ENCODE measurements at places on chromosomes 1 and 21.

GRCh38 chr1:30853350-30853749 lies 55.2 kb downstream of the SDC3 start:
- DNase-seq = no peak

DNA sequence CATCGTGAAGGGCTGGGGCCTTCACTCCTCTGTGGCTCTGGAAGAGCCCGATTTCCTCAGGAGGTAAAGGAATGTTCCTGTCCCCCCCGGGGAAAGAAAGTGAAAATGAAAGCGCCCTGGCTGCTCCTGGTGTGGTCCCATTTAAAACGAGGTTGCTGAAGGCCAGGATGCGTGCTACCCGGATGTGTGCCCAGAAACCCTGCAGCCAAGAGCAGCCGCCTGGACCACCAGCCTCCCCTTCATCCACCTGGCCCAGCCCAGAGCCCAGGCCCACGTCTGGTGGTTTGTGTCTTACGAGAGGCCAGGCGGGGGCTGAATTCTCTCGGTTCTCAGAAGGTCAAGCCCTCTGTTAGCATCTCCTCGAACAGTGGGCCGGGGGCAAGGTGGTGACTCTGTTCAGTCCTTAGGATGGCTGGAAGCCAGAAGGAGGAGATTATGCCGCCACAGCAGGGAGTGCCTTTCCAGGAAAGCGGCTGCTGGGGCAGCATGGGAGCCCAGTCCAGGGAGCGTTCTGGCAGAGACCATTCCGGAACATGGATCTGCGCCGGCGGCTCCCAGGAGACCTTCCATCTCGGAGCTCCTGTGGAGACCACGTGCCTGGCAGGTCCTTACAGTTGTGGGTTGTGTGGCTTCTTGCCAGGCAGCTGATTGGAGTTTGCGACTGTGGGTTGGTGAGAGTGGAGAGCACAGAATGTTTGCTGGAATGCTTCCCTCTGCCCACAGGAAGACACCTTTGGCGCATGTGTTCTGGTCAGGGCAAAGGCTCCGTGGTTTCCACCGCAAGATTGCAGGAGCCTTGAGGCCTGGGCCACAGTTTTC lies 1.4 kb downstream of the GUK1 start:
- peak; percentile 36 for DNase-seq

DNA sequence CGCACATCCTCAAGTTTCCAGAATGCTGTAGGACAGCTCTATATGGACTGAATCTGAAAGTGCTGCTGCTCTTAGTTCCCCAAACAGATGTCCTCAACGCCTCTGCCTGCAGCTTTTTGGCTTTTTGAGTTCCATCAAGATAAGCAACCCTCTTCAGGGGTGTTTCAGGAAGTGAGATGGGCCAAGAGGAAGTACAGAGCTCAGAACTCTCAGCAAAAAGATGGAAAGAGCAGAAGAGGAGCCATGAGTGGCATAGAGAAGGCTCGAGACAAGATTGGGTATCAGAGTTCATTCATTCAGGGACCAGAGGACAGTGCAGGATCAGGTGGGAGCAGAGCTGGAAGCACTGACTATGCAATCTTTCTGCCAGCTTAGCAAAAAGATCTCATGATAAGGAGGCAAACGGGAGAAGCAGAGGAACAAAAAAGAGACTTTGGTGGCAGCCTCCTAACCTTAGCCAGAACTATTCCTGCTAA lies at the start of the genes ADORA3 and TMIGD3:
Gene ADORA3, minus strand, starts transcription at position 49 of the 476 bp plus-strand sequence. CDS start 279 bp downstream, outside the sequence.
Gene TMIGD3, minus strand, starts transcription at position 49 of the 476 bp plus-strand sequence. CDS start 279 bp downstream, outside the sequence.
- DNase-seq = no peak

GRCh38 chr1:180046674-180047073 lies 92.1 kb downstream of the CEP350 start:
- no peak for DNase-seq

GRCh38 chr1:21814241-21814918 lies 2.3 kb downstream of the LDLRAD2 start:
- DNase-seq = no peak

GRCh38 chr1:39490596-39491145 lies 765 bp upstream of the BMP8A start:
- no peak for DNase-seq
